ENCODE measurements at places on chromosomes 6 and 20.

- DNase-seq = no peak
Observed at GRCh38 chr20:54025251-54025771, 45.1 kb downstream of the BCAS1 start.

DNA sequence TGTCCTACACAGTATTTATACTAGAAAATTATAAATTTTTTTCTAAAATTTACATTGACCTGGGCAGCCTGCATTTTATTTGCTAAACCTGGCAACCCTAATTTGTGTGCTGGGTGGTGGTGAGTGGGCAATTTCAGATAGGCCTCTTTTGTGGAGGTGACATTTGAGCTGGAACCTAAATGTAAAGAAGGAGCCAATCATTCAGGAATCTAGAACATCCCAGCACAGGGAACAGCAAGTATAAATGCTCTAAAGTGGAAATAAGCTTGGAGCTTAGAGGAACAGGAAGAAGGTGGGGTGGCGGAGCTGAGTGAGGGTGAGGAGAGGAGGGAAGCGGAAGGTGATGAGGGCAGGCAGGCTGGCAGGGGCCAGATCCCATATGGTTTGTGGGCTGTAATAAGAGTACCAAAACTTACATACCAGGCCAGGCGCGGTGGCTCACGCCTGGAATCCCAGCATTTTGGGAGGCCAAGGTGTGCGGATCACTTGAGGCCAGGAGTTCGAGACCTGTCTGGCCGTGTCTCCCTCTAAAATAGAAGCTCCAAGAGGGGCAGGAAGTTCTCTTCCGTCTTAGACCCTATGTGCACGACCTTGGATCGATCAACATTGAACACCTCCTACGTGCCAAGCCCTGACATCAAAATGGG lies 549 bp upstream of the CSE1L start:
- peak; percentile 79 for DNase-seq

- DNase-seq = no peak
Observed at GRCh38 chr6:2783188-2783963, 18.2 kb downstream of the WRNIP1 start.

DNA sequence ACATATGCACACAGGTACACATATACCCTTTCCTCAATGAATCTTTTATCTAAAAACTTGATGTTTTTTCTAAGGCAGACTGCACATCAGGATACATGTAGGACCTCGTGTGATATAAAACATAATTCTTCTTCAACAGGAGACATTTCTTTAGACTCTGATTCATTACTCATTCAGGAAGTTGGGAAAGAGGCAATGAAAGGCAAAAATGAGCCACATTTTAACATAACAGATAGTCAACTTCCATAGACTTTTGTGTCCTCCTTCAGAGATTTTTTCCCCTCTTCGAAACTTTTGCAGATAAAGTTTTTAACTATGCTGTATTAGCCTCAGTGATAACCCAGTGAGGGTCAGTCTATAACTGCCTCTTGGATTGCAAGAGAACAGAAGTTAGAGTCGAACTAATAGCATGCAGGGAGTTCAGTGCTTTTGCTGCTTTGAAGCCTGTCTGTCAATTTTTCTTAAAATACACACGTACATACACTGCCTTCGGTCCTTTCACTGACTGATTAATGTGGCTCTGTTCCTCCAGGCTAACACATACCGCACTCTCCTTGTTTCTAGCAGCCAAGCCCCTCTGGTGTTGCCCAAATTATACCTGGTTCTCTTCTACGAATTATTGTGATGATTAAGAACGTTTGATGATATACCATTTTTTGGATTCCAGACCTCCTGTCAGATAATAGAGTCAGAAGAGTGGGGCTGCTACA lies 562.5 kb upstream of the MAP3K7 start:
- DNase-seq = no peak

DNA sequence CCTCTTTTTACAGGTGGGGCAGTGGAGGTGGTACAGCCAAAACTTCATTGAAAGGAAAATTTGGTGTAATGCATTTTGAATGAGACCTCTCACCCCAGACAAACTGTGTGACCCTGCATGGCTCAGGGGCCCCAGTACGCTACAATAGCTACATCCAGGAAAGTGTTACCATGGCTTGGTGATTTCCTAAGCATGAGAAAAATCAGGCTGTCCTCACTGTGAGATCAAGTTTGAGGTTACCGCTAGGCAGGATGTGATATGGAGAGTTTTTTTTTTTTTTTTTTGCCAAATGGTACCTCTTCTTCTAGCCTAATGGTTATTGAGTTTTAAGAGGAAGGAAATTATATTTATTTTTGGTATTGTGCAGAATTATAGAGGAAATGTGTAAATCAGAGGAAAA lies 305.3 kb downstream of the CD83 start:
- DNase-seq = no peak

DNA sequence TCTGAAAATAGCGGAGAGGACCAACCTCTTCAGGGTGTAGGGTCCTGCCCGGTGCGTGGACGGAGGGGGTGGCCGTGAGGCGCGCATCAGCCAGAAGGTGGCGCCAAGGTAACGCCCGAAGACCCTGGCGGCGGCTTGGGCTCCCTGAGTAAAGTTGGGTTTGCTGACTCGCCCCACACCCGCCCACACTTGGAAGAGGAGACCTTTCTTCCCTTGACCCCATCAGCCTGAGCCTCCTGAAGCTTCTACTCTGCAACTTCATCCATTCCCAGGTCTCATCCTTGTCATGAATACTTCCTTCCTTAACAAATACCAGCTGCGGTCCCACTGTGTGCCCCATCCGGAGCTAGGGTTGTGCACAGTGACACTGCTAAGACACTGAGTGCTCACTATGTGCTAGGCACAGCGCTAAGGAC lies 14.6 kb downstream of the CD40 start:
- peak; percentile 52 for DNase-seq

DNA sequence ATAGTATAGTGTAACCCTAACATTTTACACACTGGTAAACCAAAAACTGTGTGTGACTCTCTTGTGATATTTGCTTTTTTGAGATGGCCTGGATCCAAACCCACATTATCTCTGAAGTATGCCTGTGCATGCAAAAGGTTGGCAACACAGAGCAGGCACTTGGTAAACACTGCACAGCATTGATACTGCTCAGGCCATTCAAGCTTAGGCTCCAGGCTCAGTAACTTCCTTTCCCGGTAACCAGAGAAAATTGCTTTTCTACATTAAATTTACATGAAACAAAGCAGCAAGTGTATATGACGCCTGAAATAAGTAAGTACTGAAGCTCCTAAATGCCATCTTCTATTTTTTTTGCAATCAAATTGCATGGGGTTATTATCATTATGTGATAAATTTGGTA lies 205.7 kb downstream of the EPM2A start:
- no peak for DNase-seq

DNA sequence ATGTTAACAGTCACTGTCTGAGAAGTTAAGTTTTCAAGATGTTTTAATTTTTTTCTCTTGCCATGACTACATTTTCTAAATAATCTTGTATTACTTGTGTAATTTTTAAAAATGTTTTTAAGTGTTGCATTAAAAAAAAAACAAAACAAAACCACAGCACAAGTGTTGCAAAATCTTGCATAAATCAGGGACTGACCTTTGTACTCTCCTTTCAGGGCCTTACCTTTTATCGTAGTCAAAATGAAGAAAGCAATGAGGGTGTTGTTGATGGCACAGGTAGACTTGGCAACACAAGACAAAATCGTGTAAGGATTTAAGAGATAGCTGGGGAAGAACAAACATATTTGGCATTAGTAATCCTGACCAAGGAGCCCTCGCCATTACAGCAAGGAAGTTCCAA lies 42.5 kb downstream of the PIGU start:
- DNase-seq = no peak

DNA sequence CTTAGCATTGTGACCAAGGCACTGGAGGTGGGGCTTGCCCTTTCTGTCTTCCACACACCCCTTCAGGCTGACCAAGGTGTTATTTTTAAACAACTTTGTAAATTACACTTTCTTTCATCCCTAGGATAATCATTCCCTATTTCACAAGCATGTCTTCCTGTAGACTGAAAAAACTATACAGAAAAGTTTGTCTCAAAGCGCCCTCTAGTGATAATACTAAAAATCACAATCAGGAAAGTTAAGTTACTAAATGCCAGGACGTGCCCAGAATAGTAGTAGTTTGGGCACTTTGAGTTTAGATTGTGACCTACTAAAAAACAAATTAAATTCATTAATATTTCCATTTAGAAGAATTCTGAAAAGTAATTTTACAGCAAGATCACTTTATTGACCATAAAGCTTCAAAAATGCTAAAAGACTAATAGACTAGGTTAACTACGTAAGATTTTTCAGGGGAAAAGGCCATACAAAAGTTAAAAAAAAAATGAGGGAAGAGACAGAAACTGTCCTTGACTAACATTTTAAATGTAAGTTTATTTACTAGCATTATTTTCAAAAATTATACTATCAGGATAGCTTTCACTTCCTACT lies 123.3 kb upstream of the DUSP22 start:
- DNase-seq = no peak

DNA sequence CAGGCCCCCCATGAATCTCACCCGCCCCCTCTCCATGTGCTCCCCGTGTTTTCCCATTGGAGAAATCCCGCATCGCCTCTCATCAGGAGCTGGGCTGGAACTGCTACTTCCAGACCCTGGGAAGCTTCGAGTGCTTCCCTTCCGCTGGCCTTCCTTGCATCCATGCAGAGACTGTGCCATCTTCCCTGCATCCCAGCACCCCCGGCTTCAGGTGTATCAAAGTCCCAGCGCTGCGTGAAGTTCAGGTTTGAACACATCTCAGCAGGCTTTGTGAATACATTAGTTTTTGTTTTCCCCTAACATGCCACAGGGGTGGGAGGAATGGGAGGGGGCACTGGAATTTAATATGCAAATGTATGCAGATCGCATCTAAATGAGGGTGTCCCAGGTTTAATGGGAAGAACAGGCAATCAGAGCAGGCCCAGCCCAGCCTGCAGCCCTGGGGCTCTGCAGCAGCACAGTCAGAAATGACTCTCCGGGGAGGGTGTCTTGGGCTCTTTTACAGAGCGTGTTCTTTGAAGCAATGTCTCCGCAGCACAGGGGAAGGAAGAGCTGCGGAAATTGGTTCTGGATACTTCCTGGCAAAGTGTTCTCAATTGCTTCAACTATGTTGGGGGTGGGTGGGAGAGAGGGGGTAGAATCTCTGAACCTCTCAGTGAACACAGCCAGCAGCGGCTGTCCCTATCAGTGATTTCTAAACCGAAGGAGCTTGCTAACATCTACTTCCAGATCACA lies 8.3 kb upstream of the MMP9 start:
- DNase-seq = peak; percentile 27

DNA sequence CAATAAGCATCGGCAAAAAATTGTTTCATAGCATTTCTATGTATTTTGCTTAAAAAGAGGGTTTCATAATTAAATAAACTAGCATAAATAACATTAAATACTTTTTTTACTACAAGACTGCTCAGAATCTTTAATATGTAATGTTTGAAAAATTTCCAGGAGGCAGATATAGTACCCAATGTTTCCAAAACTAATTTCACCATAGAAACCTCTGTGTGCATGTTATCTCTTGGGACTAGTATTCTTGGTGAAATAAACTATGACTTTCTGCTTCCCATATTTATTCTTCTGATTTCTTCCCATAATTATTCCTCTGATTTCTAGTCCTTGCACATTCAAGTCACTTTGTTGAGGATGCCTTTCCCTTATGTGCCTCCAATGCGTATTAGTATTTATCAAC lies 94.5 kb downstream of the PTPRK start:
- no peak for DNase-seq

DNA sequence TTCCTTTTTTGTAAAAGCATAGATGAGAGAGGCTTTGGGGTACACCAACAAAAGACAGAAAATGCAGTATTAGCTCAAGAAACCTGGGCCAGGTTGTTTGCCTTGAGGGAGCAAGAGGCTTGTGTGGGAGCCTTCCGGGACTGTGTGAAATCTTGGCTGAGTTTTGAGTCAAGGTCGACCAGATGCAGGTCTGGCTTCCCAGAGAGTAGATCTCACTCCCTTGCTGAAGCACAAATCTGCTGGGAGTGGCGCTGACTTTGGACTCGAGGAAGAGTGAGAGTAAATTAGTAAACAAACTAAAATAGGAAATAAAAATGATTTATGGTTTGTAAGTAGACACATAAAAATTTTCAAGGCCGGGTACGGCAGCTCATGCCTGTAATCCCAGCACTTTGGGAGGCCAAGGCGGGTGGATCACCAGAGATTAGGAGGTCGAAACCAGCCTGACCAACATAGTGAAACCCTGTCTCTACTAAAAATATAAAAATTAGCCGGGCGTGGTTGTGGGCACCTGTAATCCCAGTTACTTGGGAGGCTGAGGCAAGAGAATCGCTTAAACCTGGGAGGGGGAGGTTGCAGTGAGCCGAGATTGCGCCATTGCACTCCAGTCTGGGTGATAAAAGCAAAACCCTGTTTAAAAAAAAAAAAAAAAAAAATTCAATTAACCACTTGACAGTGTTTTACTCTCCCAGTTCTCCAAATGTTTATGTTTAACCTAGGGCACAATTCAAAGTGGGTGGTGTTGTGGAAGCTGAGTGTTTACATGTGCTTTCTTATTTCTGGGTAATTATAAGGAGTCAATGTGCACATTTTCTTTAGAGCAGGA lies 27.7 kb upstream of the EDN1 start:
- no peak for DNase-seq

DNA sequence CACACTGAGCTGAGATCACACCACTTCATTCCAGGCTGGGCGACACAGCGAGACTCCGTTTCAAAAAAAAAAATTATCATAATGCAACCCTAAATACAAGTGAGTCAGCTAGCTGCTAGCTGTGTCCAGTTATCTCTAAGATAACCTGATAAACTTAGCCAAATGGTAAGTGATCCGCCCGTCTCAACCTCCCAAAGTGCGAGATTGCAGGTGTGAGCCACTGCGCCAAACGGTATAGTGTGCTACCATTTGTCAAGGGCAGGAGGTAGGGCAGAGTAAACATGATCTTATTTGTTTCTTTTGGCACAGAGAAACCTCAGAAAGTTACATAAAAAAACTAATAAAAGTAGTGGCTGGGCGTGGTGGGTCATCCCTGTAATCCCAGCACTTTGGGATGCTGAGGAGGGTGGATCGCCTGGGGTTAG lies 4.7 kb upstream of the C6orf132 start:
- DNase-seq = no peak

DNA sequence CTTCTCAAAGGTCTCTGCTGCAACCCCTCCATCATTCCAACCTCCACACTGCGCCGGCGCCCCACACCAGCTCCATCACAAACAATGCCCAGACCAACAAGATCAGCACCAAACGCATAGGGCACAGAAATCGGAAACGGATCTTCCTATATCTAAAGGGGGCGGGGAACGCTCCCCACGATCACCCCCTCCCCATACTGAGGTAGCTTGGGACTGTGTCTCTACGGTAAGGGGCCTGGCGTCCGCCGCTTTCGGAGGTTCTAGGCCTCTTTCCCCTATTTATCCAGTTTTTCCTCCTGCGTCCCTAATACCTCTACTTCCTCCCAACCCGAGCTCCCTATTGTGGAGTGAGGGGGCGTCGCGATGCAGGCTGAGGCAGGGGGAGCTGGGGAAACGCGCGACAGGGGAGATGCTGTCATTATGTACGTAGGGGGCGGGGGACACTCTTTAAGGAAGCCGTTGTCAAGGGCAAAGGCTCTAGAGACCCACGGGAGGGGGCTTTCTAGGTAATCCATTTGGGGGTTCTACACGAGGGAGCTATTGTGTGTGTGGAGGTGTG lies 909 bp downstream of the DNAAF9 start:
- no peak for DNase-seq
